Activated T-cell treated with anti-CD3 and anti-CD28 coated beads for 48 hours (primary cell): ENCODE measurements at places on chromosomes 6 and 20.

DNA sequence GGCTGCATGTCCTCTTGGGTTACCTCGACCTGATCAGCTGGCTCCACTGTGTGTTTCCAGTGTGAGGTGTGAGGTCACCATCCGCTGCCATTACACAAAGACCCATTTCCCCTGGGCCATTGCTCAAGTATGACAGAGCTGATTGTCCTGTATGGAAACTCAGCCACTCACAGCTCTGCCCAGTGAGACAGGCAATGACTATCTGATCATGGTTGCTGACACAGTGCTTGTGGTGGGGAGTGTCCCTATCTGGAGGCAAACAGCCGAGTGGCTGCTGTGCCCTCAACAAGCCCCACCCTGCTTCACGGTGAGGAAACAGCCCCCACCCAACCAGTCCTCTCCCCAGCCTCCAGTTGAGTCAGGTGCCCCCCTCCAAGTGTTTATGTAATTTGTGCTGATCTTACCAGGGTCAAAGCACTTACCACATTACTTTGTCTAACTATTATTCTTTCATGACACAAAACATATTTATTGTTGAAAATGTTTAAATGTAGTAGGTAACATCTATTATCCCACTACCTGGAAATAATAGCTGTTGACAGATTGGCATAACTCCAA, 11.7 kb upstream of the MAPK13 start:
- peak; percentile 48 for DNase-seq

GRCh38 chr20:3413393-3413889, 6.0 kb upstream of the DNAAF9 start:
- DNase-seq: no peak

DNA sequence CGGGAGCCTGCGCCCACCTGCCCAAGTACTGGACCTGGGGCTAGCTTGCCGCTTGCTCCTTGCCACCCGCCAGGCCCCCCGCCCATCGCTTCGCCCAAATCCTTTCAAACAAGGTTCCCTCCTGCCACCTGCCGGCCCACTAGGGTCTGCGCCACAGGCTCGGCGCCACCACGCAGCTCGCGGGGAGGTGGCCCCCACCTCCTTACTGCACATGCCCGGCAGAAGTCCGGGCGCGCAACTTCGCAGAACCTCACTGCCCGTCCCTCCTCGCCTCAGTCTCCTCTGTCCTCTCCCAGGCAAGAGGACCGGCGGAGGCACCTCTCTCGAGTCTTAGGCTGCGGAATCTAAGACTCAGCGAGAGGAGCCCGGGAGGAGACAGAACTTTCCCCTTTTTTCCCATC, 11.2 kb downstream of the GNAS-AS1 start:
- no peak for DNase-seq

DNA sequence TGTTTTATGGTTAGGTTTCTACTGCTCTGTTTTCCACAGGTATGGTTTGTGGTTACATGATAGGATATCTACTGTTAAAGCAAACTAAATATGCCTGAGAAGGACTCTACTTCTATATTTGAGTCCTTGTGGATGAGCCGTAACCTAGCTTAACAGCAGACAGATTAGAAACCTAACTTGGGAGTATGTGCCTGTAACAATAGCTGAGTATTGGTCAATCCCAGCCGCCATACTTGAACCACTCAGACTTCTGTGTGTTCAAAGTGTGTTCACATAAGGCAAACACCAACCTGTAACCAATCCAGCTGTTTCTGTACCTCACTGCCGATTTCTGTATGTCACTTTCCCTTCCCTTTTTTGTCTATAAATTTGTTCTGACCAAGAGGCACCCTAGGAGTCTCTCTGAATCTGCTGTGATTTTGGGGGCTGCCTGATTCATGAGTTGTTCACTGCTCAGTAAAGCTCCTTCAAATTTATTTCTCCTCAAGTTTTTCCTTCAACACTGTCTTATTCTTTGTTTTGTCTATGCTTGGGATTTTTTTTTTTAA, 37.1 kb downstream of the PHF3 start:
- DNase-seq: no peak

- DNase-seq: no peak
Measured at GRCh38 chr6:109964949-109965348, 13.2 kb upstream of the GPR6 start.

DNA sequence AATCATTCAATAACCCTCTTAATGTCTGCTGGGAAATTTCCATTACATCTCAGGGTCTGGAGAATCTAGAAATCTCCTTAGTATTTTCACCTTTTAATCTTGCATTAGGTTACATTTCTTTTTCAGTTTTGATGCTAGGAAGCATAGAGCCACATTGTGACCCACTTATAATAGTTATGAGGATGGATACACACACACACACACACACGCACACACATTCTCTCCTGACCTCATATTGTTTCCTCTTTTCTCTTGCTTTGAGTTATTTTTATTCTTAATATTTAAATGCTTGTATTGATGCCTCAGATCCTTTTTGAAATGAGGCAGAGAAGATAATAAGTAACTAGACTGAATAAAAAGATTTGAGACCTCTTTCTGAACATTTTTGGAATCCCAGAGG, 128.4 kb downstream of the KLHL32 start:
- DNase-seq: no peak

- no peak for DNase-seq
Measured at GRCh38 chr6:22637782-22638181, 68.4 kb downstream of the HDGFL1 start.

GRCh38 chr20:51854921-51855320, 52.6 kb upstream of the SALL4 start:
- no peak for DNase-seq

GRCh38 chr20:34452281-34452982, 63.8 kb upstream of the DYNLRB1 start:
- DNase-seq: no peak

GRCh38 chr20:36932476-36933426, 18.8 kb downstream of the SAMHD1 start:
- no peak for DNase-seq

- DNase-seq: no peak
Measured at GRCh38 chr6:9520417-9521151, 894.3 kb downstream of the TFAP2A start.

DNA sequence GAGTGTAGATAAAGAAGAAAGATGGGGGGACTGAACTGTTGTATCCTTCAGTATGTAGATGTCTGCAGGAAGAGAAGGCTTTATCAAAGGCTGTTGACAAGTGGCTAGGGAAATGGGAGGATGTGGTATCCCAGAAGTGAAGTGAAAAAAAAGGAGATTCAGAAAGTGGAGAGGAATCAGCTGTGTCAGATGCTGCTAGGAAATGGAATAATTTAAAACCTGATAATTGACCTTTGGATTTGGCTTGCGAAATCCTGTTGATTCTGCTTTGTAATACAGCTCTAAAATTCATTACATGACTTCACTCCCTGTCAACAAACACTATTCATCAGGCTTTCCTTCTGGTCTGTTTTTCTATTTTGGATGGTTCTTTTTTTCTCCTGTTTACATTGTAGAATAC, 41.7 kb downstream of the PHF3 start:
- DNase-seq: no peak

DNA sequence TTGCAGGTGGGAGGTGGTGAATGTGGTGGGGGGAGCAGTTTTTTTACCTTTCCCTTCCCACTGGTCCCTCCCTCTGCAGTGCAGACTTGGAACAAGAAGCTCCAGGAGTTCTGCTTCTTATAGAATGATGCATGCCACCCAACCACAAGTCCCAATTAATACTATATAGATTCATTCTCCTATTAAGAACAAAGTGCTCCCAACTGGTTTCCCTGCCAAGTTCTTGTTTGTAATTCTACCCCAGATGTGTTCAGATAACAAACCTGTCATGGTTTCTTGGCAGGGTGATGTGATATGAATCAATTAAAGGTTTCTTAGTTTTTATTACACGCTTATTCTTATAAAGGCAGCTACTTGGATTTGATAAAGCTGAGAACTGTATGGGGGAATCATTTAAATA, 23.9 kb downstream of the HDDC2 start:
- DNase-seq: no peak

DNA sequence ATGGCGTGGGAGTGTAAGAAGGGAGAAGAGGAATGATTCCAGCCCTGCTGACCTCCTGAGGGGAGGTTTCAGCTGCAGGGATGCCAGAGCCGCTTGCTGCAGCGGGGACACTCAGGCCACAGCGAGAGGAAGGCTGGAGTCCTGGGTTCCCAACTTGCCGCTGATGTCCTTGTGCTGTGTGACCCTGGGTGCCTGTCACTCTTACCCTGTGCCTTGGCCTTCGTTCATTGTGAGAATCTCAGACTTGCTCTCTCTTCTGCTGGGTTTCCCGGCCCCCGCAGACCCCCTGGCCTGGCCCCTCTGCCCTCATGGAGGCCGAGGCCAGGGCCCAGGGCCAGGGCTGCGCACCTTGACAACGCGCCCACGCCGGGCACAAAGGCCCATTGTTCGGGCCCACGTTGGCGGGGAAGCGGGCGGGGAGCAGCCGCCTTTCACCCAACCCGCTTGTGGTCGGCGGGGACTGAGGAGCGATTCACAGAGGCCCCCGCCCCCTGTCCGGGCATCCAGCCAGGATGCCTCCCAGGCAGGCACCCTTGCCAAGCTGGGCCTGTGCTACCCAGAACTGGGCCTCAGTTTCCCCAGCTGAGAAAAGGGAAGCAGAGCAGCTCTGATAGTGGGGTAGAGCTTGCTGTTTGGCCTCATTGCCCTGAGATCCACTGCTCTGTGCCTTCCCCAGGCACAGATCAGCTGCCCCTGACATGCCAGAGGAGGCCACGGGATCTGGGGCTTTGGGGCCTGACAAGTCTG, 52.4 kb downstream of the CEBPB start:
- no peak for DNase-seq

DNA sequence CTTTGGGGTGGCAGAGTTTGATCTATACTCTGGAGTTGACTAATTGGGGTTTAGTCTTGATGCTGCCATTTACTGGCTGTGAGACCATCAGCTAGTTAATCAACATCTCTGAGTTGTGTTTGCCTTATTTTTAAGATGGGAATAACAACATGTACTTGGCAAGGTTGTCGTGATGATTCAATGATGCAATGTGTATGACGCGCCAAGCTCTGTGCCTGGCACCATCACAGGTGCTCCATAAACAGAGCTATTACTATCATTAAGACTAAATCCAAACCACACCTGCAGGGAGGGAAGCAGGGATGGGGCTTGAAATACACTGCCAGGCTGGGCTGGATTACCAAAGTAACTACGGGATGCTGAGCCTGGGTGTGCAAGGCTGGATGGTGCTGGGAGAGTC, 60.1 kb upstream of the E2F3 start:
- no peak for DNase-seq

DNA sequence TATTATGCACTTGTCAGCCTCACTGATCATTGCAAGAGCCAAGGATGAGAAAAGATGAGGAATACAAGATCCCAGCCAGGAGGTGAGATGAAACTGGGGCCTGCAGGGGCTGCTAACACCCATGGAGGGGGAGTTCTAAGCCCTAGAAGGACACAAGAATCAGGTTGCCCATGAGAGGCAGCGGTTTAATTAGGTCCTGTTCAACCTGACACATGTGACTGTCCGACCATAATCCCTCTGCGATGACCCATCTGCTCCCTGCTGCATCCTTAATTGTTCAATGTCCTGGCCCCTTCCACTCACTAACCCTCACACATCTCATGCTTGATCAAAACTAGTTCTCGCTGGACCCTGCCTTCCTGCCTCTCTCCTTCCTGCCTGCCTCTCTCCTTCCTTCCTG, 52.2 kb upstream of the NNAT start:
- no peak for DNase-seq

DNA sequence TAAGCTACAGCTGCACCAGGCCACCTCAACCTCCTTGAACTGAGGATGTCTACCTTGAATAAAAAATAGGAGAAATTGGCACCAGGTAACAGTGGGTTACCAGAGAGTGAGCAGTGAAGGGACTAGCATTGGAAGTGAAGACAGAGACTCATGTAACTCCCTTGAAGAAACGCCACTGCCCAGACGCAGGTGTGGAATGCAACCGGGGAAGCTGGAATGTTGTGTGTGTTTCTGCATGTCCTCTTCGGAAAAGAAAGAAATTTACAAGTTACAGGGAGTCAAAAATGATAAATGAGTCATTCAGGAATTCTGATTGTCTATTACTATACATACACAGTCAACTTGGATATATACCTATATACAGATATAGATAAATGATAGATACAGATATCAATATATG, 514.7 kb upstream of the AGPAT4 start:
- DNase-seq: no peak

DNA sequence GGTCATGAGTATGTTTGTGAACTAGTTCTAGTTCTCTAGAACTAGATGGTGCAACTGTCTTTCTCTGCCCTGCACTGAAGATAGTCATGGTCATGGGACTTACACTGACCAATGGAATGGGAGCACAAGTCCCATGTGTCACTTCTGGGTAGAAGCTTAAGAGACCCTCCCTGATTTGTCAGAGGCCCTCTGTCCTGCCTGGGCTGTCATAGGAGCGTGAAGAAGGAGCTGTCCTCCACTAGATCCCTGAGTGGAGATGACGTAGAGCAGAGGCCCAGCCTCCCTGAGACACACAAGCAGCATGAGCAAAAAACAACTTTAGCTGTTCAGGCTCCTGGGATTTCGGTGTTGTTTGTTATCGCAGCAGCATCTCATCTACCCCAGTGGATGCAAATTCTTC, 514.5 kb downstream of the PREX1 start:
- no peak for DNase-seq

DNA sequence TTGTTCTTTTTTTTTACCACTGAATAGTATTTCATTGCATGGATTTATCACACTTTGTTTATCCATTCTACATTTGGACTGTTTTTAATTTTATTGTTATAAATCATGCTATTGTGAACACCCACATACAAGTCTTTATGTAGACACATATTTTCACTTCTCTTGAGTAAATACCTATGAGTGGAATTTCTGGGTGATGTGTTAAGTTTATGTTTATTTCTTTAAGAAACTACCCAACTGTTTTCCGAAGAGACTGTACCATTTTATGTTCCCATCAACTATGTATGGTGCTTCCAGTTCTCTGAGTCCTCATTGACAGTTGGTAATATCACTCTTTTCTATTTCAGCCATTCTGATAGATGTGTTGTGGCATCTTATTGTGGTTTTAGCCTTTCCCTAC, 54.0 kb downstream of the RIN2 start:
- no peak for DNase-seq

GRCh38 chr20:4476903-4477500, 244.7 kb upstream of the PRND start:
- DNase-seq: no peak

DNA sequence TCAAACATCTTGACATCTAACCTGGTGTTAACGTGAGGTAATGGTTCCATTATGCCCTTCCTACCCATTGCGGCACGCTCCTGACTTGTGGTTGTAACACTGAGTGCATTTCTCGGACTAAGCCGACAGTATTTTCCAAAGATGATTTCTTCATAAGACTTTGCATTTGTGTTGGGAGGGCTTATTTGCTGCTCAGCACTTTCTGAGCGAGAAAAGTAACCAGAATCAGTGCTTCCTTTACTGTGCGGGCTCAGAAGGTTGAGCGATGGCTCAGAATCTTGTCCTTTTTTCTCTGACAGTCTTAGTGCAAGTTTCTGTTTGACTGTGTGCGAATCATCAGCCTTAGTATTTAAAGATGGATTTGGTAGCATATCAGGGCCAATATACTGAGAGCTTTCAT, 171.7 kb downstream of the HIVEP2 start:
- no peak for DNase-seq

GRCh38 chr6:318243-318890, 26.1 kb downstream of the DUSP22 start:
- DNase-seq: no peak

GRCh38 chr6:85764844-85765243, 122.2 kb upstream of the SYNCRIP start:
- DNase-seq: no peak

- no peak for DNase-seq
Measured at GRCh38 chr20:31713312-31714273, 9.1 kb downstream of the BCL2L1 start.
